ENCODE measurements at places on chromosomes 2 and 18. TPM values are rescaled to one million over a fixed set of nuclear protein-coding genes. Genes with fewer than 3 reads are reported as not detected.

Gene HOXD12
- total RNA-seq: not detected

Gene TMEM169
- total RNA-seq: 0.63 TPM

- H3K27me3 ChIP-seq: no peaks in the 10 kb centered on the region
- no peak overlapping the region for H3K27ac ChIP-seq
- no peak overlapping the region for H3K4me3 ChIP-seq
- H3K4me1 ChIP-seq: no peaks in the 10 kb centered on the region
- no peak for DNase-seq
Observed at GRCh38 chr18:8052237-8052701, 485.2 kb downstream of the PTPRM start.

DNA sequence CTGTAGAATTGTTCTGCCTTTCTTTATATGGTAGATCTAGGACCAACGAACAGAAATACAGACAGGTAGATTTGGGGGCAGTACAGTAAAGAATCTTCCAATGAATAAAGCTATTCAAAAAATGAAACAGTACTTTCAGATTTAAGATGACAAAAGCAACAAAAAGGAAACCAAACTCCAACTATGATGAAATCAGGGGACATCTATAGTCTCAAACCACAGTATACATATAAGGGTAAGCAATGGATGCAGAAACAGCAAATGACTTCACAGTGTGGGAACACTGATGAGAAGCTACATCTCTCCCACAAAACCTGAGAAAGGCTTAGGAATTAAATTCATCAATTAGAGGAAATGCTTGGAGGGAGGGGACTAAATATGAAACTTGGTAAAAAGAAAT, 202.5 kb downstream of the CTNNA2 start:
- no peak for DNase-seq
- no peak overlapping the region for H3K27ac ChIP-seq
- H3K36me3 ChIP-seq: no peaks in the 10 kb centered on the region
- H3K4me3 ChIP-seq: no peak overlapping the region
- H3K4me1 ChIP-seq: no peaks in the 10 kb centered on the region

DNA sequence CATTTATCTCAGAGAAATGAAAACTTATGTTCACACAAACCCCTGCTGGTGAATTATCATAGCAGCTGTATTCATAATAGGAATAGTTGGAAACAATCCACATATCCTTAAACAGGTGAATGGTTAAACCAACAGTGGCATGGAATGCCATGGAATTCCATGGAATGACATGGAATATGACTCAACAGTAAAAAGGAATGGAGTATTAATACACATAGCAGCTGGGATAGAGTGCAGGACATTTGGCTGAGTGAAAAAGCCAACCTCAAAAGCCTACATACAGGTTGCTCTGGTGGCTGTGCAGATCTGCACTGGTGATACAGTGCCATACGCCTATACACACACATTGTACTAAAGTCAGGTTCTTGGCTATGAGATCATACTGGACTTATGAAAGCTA, 69.5 kb downstream of the FAM168B start:
- H3K4me3 ChIP-seq: no peak overlapping the region
- H3K27me3 ChIP-seq: peaks cover 7% of the 10 kb centered on the region
- H3K4me1 ChIP-seq: no peaks in the 10 kb centered on the region
- no peak for DNase-seq

- DNase-seq: no peak
- no peak overlapping the region for H3K4me3 ChIP-seq
- H3K36me3 ChIP-seq: no peaks in the 10 kb centered on the region
- H3K27ac ChIP-seq: no peak overlapping the region
Observed at GRCh38 chr2:192127434-192127833, 67.3 kb downstream of the TMEFF2 start.

DNA sequence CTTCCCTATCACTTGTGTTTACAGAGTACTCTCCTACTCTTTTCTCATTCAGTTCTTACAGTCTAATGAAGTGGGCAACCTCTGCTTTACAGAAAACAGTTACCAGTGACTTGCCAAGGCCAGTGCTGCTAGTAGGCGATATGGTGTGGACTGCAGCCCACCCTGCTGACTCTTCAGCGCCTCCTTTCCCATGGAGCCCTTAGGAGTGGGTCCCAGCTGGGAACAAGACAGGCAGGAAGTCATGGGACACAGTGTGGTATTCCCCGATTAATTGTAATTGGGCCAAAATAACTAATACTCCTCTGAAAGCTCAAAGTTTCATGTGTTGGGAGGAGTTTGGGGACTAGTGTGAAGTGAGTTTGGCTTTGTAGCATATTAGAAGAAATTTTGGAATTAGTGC, 120.1 kb upstream of the EML6 start:
- no peaks in the 10 kb centered on the region for H3K27me3 ChIP-seq
- no peaks in the 10 kb centered on the region for H3K36me3 ChIP-seq
- peaks cover 88% of the 10 kb centered on the region for H3K4me1 ChIP-seq
- no peak overlapping the region for H3K4me3 ChIP-seq
- H3K27ac ChIP-seq: no peak overlapping the region

Gene ADI1
- total RNA-seq: 35.3 TPM

DNA sequence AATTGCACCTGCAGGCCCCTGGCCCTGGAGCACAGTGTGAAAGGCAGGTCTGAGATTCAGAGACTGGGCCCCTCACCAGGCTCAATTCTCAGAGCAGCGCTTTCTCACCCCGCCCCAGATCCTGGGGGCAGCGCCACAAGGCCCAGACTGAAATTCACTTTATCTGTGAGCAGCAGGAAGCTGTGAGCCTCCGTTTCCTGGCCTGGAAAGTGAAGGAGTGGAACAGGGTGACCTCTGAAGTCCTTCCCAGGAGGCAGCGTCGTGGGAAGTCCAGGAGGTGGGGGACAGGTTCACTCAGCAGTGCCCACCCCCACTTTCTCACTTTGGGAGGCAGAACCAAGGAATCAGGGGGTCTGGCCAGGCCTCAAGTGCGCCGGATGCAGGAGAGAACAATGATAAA, 235.4 kb downstream of the NDUFA10 start:
- no peaks in the 10 kb centered on the region for H3K4me1 ChIP-seq
- H3K36me3 ChIP-seq: no peaks in the 10 kb centered on the region
- no peak for DNase-seq

Gene B4GALT6
- total RNA-seq: 3.4 TPM
